Stimulated activated CD8-positive, alpha-beta memory T cell treated with anti-CD3 and anti-CD28 coated beads, Interleukin-4, amount 100 ng/mL, for 4 hours (primary cell): ENCODE measurements at places on chromosomes 1 and 21.

DNA sequence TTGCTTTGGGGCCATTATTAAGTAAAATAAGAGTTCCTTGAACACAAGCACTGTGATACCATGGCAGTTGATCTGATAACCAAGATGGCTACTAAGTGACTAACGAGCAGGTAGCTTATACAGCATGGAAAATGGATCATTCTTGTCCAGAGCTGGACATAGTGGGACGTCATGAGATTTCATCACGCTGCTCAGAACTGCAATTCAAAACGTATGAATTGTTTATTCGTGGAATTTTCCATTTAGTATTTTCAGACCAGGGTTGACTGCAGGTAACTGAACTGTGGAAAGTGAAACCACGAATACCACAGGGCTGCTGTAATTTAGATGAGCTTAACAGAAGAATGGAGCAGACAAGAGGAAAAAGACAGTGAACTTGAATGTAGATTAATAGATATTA is 38.9 kb downstream of the CCDC18 start:
- DNase-seq, result no peak

DNA sequence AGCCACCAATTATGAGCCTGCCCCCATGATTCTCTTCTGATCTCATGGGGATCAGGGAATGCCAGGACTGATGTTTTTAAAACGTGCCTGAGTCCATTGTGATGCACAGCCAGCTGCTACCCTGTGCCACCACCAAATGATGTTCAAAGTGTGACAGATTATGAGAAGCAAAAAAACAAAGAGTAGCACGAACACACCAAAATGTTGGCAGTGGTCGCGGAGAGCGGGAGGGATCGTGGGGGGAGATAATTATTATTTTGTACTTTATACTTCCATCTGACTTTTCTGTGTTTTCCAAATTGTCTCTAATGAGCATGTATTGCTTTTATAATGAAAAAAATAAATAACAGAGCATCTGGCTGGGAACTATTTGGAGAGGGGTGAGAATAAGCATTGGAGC is 50.5 kb downstream of the EPHB2 start:
- DNase-seq, result no peak

DNA sequence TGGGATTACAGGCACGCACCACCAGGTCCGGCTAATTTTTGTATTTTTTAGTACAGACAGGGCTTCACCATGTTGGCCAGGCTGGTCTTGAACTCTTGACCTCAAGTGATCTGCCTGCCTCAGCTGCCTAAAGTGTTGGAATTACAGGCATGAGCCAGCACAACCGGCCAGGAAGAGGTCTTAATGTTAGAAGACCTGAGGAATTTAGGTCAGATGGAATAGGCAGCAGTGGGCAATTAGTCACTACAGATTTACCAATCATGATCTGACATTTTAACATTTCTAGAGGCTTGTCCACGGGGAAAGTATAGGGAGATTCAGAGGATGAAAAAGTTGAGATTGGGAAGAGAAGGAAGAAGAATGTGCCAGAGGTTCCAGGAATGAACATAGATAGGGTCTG is 8.9 kb upstream of the APP start:
- no peak for DNase-seq

GRCh38 chr1:225460021-225460736 is 32.3 kb upstream of the LBR start:
- DNase-seq, result no peak

DNA sequence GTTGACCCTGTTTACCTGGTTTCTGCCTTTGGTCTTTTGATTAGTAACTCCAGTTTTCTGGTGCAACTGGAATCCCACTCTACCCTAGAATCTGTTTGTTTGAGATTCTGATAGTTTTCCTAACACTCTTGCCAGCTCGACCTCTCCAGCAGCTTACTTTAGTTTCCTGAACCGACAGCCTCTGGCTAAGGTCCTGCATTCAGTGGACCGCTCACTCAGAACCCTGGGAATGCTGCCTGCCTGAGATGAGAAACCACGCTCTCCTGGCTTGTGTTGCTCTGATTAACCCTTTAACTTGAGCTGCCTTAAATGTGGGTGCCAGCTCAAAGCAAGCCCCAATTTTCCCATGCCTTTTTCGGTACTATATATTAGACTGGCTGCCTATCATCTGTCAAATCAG is 45.3 kb upstream of the SIPA1L2 start:
- DNase-seq, result no peak

DNA sequence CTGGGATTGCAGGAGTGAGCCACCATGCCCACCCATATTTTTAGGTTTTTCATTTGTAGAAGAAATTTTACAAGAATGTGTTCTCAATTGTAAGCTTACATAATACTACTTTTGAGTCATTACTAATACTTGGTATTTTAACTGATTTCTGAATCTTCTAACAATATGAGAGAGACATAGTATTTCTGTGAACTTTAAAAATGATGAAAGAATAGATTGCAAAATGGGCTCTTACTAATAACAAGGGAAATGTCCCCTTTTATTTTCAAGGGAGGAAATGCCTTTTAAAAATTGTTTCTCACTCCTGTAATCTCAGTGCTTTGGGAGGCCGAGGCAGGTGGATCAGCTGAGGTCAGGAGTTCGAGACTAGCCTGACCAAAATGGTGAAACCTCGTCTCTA is 5.9 kb downstream of the AGO3 start:
- no peak for DNase-seq

- DNase-seq, result no peak
These were observed 30.0 kb downstream of the MIS18A start for GRCh38 chr21:32248571-32249461.

- no peak for DNase-seq
These were observed 157.0 kb upstream of the EDN2 start for GRCh38 chr1:41641475-41641814.

- no peak for DNase-seq
These were observed 38.8 kb downstream of the NGF start for GRCh38 chr1:115299266-115299665.

DNA sequence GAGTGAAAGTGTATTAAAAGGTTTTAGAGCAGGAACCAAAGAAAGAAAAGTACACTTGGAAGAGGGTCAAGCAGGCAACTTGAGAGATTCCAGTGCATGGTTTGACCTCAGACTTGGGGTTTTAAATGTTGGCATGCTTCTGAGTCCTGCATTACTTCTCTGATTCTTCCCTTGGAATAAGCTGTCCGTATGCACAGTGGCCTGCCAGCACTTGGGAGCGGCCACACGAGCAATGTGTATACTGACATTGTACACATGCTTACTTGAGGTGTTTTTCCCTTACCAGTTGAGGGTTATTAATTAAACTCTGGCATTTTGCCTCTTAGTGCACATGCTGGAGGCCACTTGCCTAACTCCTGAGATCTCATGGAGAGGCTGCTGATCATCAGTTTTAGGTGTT is 786.6 kb upstream of the RGS18 start:
- DNase-seq, result no peak

DNA sequence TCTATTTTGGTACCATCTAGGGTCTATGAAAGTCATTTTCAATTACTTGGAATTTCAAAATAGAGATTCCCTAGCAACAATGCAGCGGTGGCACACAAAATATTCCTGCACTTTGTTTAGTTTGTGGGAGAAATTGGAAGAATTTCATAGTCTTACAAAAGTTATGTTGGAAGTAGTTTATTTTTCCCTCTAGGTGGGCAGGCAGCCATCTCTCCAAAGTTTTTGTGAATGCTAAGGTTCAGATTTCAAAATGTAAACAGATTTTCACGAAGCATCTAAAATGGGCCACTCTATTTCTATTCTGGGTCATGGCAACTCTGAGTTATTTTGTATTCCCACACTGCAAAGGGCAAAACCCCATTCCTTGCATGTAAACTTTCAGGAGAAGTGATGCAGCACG is 8.0 kb downstream of the SMCP start:
- DNase-seq, result no peak

DNA sequence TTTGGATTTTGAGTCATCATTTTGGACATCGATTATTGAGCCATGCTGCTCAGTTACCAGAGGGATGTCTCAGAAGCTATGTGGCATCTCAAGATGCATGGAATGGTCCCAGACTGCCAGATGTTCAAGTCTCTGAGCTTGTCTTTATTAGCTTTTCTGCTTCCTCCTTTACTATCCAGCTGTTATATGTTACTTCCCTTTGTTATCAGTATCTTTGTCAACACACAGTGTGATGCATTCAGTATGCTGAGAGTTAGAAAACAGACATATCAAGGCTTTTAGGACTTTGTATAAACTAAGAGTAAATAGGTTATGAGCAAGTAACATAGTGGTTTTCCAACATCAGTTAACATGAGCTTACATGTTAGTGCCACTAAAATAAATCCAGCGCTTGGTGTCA is 474.5 kb downstream of the DSCAM start:
- DNase-seq, result no peak
